ENCODE measurements at places on chromosomes 12 and 14. TPM values are rescaled to one million over a fixed set of nuclear protein-coding genes. Genes with fewer than 3 reads are reported as not detected.

Gene GPR135
- total RNA-seq: 2.6 TPM

Gene TAS2R42
- not detected for total RNA-seq

Gene PRPH
- total RNA-seq: not detected

Gene CBLN3
- total RNA-seq: 5.3 TPM

Gene KLRC2
- total RNA-seq: not detected

Gene GRIP1
- not detected for total RNA-seq

Gene TMEM253
- total RNA-seq: not detected

Gene STRN3
- total RNA-seq: 24.6 TPM

Gene RNFT2
- total RNA-seq: 2.1 TPM

Gene NFE2
- total RNA-seq: not detected

Gene OS9
- total RNA-seq: 282 TPM

Gene LRTM2
- not detected for total RNA-seq

Gene KLRK1
- 0.08 TPM for total RNA-seq

Gene ERC1
- 21.1 TPM for total RNA-seq

Gene LAG3
- not detected for total RNA-seq

Gene AQP5
- total RNA-seq: not detected

Gene CAMKK2
- 19.1 TPM for total RNA-seq

Gene PDE3A
- total RNA-seq: 3.6 TPM

Gene VRTN
- total RNA-seq: not detected

Gene DDN
- total RNA-seq: under 0.01 TPM

Gene FBLN5
- total RNA-seq: 149 TPM

Gene DLGAP5
- total RNA-seq: 18.1 TPM

Gene PNMA1
- total RNA-seq: 23.0 TPM

Gene SIX1
- 2.4 TPM for total RNA-seq

Gene SLC6A12
- not detected for total RNA-seq

Gene SLC17A8
- total RNA-seq: not detected

Gene MYF5
- total RNA-seq: not detected

Gene SMARCC2
- total RNA-seq: 43.8 TPM

Gene LIN7A
- total RNA-seq: 7.5 TPM

Gene CCT2
- total RNA-seq: 115 TPM

Gene VWF
- 1.4 TPM for total RNA-seq

Gene CPNE6
- total RNA-seq: not detected

Gene CDK17
- total RNA-seq: 70.5 TPM

Measured in epithelial cell of alveolus of lung (primary cell).